EH (cell line): ENCODE measurements at places on chromosomes 2 and 18.

- no peak for DNase-seq
Observed at GRCh38 chr2:22885245-22885644, 499.7 kb upstream of the KLHL29 start.

DNA sequence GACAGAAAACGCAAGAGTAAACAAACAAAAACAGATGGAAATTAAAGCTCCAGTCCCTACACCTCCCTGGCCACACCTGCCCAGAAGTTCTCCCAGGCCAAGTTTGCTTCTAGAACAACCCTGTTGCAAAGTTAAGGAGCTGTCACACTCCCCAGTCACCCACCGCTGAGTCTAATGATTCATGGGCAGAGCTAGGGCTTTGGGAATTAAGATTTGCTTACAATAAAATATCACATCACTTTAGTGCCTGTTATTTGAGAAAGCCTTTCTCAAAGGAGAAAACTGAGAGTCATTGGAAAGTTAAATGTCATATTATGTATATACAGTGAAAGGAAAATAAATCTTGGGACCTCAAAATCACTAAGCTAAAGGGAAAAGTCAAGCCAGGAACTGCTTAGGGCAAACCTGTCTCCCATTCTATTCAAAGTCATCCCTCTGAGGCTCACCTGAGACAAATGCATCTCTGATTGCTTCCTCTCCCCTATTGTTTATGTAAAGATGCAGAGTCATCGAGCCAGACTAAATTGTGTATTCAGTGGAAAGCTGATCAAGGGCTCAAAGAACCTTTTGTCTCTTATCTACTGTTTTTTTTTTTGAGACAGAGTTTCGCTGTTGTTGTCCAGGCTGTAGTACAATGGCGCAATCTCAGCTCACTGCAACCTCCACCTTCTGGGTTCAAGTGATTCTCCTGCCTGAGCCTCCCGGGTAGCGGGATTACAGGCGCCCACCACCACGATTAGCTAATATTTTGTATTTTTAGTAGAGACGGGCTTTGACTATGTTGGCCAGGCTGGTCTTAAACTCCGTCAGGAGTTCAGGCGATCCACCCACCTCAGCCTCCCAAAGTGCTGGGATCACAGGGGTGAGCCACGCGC lies 2.8 kb downstream of the CRYGB start:
- DNase-seq = no peak

- no peak for DNase-seq
Observed at GRCh38 chr2:13289310-13289709, 572.6 kb downstream of the TRIB2 start.

- peak; percentile 71 for DNase-seq
Observed at GRCh38 chr2:218570850-218571249, 2.2 kb downstream of the CNOT9 start.

GRCh38 chr2:8609357-8609811 lies 72.5 kb upstream of the ID2 start:
- DNase-seq = peak; percentile 75

- no peak for DNase-seq
Observed at GRCh38 chr2:228642861-228643260, 461.4 kb upstream of the SPHKAP start.

DNA sequence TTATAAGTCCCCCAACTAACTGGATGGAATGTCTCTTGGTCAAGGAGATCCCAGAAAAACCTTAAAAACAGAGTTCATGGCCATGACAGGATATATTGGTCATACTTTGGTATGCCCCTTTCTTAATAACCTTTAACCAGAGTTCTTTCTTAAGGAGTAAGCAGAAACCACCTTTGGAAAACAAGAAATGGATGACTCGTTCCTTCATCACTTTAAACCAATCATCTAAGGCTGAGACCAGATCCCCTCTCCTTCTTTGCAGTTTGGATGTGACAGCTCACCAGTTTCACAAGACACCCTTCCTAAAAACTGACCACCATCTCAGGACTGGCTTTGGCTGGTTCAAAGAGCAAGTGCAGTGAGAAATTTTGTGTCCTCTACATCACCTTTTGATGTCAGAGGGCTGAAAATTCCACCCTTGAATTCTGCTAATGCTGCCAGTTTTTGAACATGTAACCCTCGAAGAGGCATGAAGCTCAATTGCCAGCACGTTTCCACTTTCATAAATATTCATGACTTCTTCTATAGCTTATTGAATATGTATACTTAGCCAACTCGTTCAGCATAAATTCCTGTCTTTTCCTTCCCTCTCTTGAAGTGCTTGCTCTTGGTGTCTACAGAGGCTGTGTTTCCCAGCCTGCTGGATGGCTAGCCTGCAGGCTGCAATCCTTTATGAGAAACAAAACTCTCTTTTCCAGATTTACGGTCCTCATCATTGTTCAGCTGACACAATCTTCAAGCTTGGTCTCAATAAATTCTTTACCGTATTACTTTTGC lies 1323.5 kb upstream of the TMEFF2 start:
- no peak for DNase-seq

- peak; percentile 78 for DNase-seq
Observed at GRCh38 chr2:165016772-165017411, 61.6 kb upstream of the SLC38A11 start.
